ENCODE measurements at places on chromosomes 2 and 18.

- no peak for DNase-seq
These were observed 969 bp upstream of the ALKAL2 start for GRCh38 chr2:288758-289361.

DNA sequence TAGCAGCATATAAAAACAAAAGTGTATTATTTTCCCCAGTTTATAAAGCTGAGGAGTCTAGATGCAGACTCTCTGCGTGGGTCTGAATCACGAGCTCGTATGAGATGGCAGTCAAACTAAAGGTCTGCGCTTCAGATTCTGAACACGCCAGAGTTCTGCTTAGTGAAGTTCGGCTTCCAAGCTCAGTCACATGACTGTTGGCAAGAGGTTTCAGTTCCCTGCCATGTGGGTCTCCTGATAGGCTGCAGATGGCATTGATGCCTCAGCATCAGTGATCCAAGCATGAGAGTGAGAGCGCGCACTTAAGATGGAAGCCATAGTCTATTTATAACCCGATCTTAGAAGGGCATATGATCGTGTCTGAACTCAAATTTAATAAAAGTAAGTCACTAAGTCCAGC is 242.8 kb upstream of the DOK6 start:
- DNase-seq, result no peak

- DNase-seq, result no peak
These were observed 39.6 kb downstream of the ACVR1 start for GRCh38 chr2:157836531-157836930.

- no peak for DNase-seq
These were observed 583.3 kb downstream of the SATB2 start for GRCh38 chr2:198874472-198874858.

DNA sequence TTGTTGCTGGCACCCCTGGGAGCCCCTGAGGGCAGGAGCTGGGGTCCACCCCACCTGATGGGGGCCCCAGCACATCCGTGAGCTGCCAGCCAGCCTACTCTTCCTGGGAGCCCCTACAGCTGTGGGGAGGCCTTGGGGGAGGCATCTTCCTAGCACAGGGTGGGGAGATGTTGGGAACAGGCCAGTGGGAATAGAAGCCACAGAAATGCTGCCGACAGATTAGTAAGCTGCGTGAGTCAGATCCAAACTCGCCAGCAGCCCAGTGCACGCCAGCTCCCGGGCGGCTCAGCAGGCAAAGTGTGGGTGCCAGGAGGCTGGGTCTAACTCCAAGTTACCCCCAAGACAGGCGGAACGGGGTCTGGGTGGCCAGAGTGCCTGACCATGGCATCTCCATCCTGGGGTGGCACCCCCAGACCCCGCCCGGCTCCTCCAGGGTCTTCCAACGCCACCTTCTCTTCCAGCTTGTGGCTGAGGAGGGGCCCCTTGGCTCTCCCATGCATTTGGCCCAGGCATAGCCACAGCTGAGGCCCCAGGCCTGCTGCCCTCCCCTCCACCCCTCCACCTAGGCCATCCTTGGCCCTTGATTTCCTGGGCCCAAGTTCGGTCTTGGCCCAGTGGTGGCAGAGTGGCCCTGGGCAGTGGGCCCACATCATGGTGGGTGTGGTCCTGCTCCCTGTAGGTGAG is 15.3 kb downstream of the CROCC2 start:
- DNase-seq, result no peak

DNA sequence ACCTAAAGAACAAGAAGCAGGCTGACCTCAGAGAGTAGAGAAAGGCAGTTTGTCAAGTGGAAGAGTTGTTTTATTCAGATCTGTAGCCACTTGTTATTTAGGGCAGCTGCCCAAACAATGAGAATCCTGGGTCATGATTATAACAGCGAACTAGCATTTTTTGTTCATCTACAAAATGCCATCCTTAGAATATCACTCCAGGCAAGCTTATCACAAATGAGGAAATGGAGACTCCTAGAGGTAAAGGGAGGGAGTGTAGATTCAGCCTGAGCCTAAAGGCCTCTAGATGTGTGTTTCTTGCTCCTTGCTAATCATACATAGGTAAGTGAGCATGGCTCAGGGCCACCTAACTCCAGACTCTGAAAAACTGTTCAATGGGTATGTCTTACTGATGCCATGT is 126.1 kb downstream of the HNMT start:
- DNase-seq, result no peak
